Daoy (cell line): ENCODE measurements at places on chromosomes 12 and 14. TPM values are rescaled to one million over a fixed set of nuclear protein-coding genes. Genes with fewer than 3 reads are reported as not detected.

GRCh38 chr12:42589465-42590329 lies at the start of gene PRICKLE1:
Gene PRICKLE1, minus strand, starts transcription at chr12:42589746. Its CDS starts 117,230 bp downstream, at chr12:42472516.
- peak; percentile 75 for DNase-seq

GRCh38 chr14:96617635-96618034 lies 115.5 kb downstream of the PAPOLA start:
- DNase-seq, result no peak

Gene PGF
- total RNA-seq, result 4.4 and 8.0 TPM in 2 replicates

Gene TMEM63C
- 0.06 and 0.63 TPM in 2 replicates for total RNA-seq

DNA sequence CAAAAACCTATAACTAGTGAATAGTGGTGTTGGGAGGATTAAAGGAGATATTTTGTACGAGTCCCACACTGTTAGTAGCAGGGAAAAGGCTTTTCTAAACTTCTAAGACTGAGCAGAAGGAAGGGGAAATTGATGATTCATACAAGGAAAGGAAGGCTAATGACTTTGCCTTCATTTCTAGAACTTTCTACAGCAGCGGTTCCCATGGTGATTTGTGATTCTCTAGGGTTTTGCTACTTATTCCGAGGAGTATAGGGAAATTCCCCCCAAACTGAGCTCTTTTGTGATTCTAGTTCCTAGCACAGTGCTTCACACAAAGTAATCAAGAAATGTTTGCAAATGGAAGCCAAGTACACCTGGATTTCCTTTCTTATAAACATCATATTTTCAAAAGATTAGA lies 23.8 kb upstream of the PWP1 start:
- DNase-seq, result no peak

GRCh38 chr14:60839657-60840056 lies 105.1 kb downstream of the MNAT1 start:
- no peak for DNase-seq
